Activated naive CD8-positive, alpha-beta T cell treated with anti-CD3 and anti-CD28 coated beads, Interleukin-2, amount 50 U/mL, for 16 hours (primary cell): ENCODE measurements at places on chromosomes 16 and 17.

DNA sequence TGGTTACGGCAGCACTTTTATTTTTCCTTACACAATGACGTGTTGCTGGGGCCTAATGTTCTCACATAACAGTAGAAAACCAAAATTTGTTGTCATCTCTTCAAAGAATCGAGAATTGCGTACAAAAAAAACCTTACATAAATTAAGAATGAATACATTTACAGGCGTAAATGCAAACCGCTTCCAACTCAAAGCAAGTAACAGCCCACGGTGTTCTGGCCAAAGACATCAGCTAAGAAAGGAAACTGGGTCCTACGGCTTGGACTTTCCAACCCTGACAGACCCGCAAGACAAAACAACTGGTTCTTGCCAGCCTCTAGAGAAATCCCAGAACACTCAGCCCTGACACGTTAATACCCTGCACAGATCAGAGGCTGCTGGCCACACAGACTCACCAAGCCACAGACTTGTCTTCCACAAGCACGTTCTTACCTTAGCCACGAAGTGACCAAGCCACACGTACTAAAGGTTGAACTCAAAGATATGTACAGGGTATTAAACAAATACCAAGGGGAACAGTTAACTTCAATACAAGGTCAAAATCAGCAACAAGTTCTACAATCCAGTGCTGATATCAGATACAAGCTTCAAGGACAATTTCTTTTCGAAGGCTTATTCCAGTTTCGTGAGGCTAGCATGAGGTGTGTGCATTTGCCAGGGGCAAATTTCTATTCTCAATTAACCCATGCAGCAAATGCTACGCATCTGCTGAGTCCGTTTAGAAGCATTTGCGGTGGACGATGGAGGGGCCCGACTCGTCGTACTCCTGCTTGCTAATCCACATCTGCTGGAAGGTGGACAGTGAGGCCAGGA, 2.4 kb downstream of the ACTG1 start:
- no peak for DNase-seq

GRCh38 chr17:30290696-30291542, 825 bp downstream of the BLMH start:
- no peak for DNase-seq

GRCh38 chr16:86375851-86376250, 134.5 kb upstream of the FOXF1 start:
- no peak for DNase-seq

DNA sequence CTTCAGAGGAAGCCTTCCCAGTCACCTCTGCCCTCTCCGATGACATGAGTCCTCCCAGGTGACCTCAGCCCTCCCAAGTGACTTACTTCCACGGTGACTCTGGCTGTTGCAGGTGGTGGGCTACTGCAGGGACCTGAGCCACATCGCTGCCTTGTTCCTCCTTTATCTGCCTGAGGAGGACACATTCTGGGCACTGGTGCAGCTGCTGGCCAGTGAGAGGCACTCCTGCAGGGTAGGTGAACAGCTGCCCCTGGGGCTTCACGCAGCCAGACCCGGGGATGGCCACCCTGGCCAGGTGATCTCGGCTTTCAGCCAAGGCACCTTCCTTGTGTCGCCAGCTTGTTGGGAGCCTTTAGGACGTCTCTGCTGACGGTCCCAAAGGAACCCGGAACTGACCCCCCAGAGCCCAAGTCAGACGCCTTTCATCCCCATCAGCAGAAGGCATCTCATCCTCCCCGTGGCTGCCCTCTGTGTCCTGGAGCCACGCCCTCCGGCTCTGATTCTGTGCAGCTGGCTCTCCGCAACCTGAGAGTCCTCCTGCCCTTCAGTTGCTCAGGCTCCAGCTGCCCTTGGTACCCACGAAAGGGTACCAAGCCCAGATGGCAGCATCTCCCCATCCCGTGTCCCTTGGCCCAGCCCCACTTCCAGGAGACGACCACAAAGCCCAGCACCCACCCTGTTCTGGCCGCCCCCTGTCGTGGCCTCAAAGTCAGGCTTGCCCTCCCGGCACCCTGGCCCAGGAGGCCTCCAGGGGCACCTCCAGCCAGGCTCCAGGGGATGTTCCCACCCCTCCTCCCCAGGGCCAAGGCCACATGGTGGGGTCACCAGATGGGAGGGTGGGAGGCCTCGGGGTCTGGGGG, 81.7 kb downstream of the GOSR1 start:
- DNase-seq: no peak

DNA sequence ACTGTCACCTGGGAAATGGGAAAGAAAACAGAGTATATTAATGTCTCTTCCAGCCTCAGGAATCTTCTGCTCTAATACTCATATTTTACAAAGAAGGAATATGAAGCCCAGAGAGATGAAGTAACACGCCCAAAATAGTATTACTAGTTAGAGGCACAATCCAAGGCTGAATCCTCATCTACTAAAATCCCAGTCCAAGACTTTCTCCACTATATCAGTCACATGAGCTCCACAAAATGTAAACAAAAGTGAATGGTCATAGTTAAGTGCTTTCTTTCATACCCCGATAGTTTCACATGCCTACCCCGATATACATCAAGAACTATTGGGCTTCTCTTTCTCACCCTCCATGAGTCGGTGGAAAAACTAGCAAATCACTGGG, 965 bp downstream of the INTS2 start:
- DNase-seq: no peak

GRCh38 chr16:46632778-46633733, 11.9 kb upstream of the SHCBP1 start:
- DNase-seq: no peak

- no peak for DNase-seq
These were observed 1.5 kb upstream of the ELOB start for GRCh38 chr16:2778630-2778958.

- no peak for DNase-seq
These were observed 18.6 kb upstream of the SLC5A10 start for GRCh38 chr17:18933102-18934058.

DNA sequence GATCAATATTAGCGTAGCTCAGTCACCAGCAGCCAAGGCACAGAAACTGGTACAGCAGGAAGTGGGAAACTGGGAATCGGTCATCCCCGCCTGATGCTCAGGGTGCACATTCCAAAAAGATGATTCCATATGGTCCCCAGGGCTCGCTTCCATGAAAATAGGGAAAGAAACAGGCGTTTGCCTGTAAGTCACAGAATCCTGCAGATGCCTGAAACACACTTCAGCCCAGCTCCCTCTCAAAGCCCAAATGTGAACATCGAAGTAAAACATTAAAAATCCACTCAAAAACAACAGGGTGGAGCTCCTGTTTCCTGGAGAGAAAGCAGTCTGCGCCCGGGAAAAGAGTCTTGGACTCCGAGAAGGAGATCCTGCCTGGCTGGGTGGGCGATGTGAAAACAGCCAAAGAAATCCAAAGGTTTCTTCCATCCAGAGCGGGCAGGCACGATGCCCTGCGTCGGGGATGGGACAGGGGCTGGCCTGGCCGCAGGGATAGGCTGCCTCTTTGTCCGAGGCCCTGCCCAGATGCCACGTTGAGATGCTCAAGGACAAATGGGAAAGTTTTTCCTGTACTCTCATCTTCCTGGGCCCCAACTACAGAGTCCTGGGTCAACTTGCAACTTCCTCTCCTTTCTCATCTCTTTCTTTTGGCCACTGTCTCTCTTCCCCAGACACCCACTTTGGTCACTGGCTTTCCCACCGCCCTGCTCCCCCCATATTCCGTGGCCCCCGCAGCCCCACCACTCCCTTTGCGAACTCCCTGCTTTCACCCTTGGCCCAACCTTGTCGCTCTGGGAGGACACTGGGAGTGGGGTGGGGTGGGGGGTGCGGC, 743 bp downstream of the WIPI1 start:
- no peak for DNase-seq
